ENCODE measurements at places on chromosomes 3 and 15.

GRCh38 chr3:117485841-117486240, 776.3 kb downstream of the TUSC7 start:
- no peak for DNase-seq

DNA sequence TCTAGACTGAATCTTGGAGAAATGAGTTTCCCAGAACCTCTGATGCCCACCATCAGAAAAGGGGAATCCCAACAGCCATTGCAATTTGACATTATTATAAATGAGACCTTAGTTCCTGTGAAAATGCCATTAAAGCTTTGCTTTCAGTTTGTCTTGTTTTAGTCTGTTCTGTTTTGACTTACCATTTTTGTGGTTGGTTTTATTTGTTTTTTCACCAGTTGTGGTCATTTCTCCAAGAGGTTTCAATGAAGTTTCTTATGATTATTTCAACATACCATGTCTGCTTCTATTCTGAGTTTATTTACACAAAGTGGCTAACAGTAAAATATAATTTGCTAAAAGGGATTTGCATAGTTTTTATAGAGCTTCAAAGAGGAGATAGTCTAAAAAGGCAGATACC, 175.0 kb upstream of the MCTP2 start:
- DNase-seq = no peak

GRCh38 chr3:122151480-122151879, 32.0 kb upstream of the CASR start:
- DNase-seq = no peak

- DNase-seq = no peak
These were observed 127.2 kb downstream of the NFKBIZ start for GRCh38 chr3:101976473-101976872.

- DNase-seq = no peak
These were observed 68.6 kb upstream of the EPHA3 start for GRCh38 chr3:89038869-89039268.

- DNase-seq = peak; percentile 42
These were observed 9.3 kb upstream of the NR2E3 start for GRCh38 chr15:71800835-71801745.

- DNase-seq = no peak
These were observed 148 bp downstream of the RBMS3 start for GRCh38 chr3:29281094-29281343.

DNA sequence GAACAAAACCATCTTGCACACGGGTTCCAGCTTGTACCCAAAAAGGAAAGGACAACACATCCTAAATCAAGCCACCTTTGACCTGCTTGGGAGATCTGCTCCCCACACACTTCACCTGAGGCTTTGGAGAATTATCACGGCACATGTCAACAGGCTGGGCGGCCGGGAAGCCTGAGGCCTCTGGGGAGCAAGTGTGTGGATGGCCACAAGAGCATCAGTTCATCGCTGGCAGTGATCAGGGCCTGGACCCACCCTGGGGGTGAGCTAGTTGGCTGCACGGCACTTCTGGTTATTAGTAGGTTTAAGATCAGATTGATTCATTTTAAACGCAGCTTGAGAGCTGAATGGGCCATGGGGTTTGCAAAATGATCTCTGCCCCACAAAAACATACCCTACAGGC, 108.5 kb downstream of the CHSY1 start:
- DNase-seq = no peak

- DNase-seq = no peak
These were observed 28.3 kb downstream of the IGF2BP2 start for GRCh38 chr3:185796431-185797107.

- DNase-seq = peak; percentile 89
These were observed 28.8 kb downstream of the LYSMD4 start for GRCh38 chr15:99704444-99704838.

DNA sequence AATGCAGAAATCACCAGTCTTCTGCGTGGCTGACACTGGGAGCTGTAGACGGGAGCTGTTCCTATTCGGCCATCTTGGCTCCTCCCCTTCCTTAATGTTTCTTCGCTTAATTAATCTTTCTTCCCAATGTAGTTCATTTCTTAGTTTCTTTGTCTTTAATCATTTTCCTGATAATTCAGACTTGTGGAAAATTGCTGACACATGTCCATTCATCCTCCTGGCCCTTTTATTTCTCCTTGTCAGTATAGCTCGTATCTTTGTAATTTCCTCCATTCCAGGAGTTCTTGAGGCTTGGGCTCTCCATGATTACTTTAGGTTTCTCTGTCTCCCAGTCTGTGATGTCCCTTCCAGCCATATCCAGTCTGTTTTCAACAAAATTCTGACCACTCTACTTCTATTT, 98.7 kb downstream of the UBE2E2 start:
- DNase-seq = no peak

DNA sequence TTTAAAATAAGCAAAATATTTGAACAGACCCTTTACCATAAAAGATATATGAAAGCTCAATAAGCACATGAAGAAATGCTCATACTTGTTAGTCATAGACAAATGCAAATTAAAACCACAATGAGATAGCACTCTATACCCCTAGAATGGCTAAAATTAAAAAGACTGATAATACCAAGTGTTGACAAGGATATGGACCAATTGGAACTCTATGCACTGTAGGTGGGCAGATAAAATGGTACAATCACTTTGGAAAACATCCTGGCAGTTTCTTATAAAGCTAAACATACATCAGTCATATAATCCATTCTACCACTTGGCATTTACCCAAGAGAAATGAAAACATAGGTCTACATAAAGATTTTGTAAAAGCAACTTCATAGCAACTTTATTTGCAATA, 293.0 kb upstream of the TLE3 start:
- DNase-seq = no peak

DNA sequence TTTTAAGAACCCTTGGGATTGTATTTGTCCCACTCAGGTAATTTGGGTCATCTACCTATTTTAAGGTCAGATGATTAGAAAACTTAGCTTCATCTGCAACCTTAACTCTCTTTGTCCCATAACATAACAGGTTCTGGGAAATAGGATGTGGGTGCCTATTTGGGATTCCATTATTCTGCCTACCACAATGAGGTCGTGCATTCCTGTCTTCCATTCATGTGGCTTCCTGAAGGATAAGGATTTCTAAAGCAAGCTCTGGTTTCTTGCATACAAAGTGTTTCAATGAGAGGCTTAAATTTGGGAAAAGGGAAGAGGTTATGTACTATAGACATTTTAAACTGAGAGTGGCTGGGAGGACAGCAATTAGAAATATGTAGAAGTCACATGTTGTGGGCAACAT, 190.3 kb downstream of the MCTP2 start:
- DNase-seq = no peak

GRCh38 chr3:29497282-29497681, 216.4 kb downstream of the RBMS3 start:
- DNase-seq = no peak

DNA sequence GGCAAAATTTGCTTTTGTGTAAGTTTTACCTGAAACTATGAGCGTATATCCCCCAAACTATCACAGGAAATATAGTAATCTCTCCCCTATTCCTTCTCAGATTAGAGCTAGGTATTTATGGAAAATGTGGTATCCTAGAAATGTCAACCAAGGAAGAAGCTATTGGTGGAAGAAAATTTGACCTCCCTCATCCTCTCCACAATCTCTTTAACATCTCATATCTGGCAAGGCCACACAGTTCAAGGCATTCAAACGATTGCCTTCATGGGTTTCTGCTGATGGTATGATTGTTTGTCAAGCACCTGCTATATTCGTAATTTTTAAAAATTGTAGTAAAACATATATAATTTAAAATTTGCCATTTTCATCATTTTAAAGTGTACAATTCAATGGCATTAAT, 27.5 kb upstream of the DRD3 start:
- DNase-seq = no peak

GRCh38 chr15:57019496-57020160, 101.2 kb downstream of the TCF12 start:
- DNase-seq = no peak

DNA sequence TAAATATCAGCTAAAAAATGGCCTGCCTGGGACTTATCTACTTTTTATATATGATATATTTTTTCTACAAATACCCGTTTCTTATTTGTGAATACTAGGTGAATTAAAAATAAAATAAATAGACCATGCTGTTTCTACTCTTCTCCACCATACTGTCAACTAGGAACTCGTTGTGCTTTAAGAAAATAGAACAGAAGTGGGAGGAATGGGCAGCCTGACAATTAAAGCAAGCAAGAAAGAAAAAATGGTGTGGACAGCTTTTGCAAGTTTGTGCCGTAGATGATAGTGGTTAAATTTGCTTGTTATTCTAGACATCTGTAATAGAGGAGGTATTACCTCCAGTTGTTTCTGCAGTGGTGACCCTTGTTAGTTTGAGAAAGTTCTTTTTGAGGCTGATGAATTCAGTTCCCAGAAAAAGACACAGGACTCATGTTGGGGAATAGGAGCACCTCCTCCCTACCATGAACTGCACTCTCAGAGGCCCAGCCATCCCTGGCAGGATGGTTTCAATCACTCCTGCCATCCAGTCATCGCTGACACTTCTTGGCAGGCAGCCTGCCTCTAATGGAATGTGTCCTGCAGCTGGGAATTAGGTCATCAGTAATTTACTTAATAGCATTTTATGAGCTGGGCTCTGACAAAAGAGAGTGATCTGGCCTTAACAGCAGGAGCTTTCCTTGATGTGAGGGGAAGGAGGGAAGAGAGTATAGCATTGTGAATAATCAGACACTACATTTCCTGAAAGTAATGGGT, 105.0 kb upstream of the GAP43 start:
- no peak for DNase-seq

DNA sequence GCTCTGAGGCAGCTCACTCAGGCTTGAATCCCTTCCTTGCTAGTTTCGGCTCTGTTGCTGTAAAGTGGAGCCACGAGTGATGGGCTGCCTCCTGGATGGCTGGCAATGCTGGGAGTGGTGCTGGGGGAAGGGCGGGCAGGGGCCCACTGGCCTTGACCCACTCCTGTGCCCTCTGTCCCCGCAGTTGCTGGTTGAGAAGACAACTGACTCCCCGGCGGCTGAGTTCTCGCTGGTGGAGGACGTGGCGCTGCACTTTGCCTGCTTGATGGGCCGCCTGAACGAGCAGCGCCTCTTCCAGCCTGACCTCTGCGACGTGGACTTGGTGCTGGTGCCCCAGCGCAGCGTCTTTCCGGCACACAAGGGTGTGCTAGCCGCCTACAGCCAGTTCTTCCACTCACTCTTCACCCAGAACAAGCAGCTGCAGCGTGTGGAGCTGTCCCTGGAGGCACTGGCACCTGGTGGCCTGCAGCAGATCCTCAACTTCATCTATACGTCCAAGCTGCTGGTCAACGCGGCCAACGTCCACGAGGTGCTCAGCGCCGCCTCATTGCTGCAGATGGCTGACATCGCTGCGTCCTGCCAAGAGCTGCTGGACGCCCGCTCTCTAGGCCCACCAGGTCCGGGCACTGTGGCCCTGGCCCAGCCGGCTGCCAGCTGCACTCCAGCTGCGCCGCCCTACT, 4.7 kb downstream of the ZBTB47 start:
- no peak for DNase-seq

- no peak for DNase-seq
These were observed 30.2 kb downstream of the FAM174B start for GRCh38 chr15:92625251-92625980.

- DNase-seq = no peak
These were observed 75.8 kb upstream of the ACAN start for GRCh38 chr15:88727439-88727838.

- no peak for DNase-seq
These were observed 11.5 kb upstream of the SEC11A start for GRCh38 chr15:84727429-84727828.

DNA sequence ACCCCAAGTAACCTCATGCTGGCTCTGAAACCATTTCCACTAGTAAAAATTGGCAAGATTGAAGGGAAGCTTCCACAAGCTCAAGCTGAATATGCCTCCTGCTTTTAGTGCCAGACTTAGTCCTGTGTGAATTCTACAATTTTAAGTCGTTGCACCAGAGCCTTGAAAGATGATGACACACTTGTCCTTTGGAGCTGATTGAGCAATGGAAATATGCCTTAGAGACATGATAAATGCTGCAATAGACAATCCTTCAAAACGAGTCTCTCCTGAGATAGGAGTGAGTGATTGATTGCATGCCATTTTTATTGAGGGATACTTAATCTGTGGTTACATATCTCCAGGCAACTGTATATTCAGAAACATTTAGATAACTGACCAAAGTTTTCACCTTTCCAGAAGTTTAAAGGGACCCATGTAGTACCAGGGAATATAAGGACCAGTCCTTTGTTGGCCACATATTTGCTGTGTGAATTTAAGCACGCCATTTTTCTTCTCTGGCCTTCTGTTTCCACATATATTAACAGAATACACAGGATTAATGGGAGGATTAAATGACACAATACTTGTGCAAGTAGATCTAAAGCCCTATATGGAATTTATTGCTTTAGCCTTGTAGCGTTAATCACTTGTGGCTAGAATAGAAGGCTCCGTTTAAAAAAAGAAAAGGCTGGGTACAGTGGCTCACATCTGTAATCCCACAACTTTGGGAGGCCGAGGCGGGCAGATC, 65.1 kb downstream of the PPARG start:
- peak; percentile 98 for DNase-seq

- DNase-seq = no peak
These were observed 1.9 kb downstream of the DAG1 start for GRCh38 chr3:49471856-49472495.

- peak; percentile 8 for DNase-seq
These were observed 50.3 kb downstream of the LSM3 start for GRCh38 chr3:14228681-14229470.

DNA sequence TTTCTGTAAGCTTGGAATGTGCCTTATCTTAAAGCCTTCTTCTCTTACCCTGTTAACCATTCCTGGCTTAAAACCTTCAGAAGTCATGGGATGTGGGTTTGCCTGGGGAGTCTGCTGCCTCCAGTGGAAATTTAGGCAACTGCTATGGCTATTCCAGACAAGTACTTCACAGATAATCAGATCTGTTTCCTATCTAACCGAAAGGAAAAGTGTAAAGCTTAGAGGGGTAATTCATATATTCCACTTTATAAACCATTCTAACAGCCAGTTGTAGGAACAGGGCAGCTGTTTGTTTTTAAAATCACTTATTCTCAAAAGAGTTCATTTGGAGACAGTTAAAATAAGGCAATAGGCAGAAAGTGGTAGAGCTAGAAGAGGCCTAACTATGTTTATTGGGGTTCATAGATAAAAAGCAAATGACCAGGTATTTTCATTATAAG, 219.9 kb downstream of the TCF12 start:
- peak; percentile 25 for DNase-seq

DNA sequence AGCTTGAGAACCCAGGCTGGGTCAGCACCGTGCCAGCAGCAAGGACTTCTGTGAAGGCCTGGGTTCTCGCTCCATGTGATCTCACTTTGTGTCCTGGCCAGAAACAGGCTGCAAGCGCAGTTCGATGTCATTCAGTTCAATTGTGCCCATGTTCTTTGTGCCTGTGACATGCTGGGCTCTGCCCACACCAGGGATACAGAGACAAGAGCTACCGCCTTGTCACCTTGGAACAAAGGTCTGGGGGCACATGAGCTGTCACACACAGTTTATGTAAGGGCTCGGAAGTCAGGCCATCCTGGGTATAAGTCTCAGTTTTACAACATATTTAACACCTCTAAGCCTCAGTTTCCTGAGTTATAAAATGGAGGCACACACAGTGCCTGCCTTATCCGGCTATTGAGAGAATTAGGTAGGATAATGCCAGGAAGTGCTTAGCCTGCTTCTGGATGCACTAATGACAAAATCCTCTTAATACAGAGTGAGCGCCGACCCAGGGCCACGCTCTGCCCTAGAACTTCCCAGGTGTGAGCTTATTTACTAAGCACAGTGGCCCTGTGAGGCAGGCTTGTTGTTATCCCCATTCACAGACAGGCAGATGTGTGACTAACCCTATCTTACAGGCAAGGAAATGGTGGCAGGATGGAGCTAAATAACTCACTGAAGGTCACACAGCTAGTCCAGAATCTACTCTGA, 50.4 kb upstream of the LIMD1 start:
- no peak for DNase-seq
